Activated CD8-positive, alpha-beta T cell treated with anti-CD3 and anti-CD28 coated beads, Interleukin-2, amount 10 ng/mL, durations not matched to agents 7 days and 5 days (primary cell): ENCODE measurements at places on chromosomes 2 and 18. TPM values are rescaled to one million over a fixed set of nuclear protein-coding genes. Genes with fewer than 3 reads are reported as not detected.

GRCh38 chr2:30165617-30166016 lies 18.8 kb downstream of the YPEL5 start:
- DNase-seq = no peak

The DYNAP gene
- total RNA-seq = not detected

DNA sequence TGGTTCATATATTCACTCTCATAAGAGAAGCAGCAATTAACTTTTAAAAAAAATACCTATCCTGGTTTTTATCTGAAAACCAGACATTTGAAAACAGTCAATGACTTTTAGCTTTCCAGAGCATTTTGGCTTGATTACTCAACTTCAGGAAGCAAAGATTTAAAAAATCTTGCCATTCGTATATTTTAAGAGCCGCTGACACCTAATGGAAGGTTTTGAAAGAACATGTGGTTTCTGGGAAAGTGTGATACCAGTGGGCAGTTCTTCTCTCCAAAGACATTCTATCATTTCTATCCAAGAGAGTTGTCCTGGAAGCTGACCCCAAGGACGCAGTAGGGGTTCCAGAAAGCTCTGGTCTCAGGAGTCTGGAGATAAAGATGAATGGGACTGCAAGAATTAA lies 234.7 kb downstream of the TTC32 start:
- no peak for DNase-seq

The NPPC gene
- total RNA-seq = 1.4 TPM

The GMCL1 gene
- 31.6 TPM for total RNA-seq

DNA sequence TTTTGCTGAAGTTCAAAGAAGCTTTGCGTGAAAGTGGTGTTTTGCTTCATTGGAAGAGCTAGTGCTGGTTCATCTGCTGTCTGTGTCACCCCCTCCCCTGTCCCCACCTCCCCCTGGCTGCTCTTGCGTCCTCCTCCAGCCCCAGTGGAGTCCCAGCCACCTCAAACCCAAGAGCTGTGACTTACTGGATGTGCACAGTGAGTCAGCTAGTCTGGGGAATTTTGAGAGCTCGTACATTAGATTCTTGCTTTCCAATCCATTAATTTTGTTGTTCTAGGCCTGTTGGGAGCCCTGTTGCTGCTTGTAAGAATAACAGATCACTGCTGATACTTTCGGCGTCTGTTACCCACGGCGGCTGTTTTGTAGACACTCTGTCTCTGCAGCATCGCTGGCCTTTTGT lies 412.1 kb downstream of the TSN start:
- no peak for DNase-seq

- no peak for DNase-seq
Observed at GRCh38 chr2:231411237-231411636, 15.7 kb downstream of the B3GNT7 start.

GRCh38 chr2:173578404-173579107 lies 223.9 kb downstream of the CDCA7 start:
- no peak for DNase-seq

- DNase-seq = no peak
Observed at GRCh38 chr18:55248495-55248894, 289.2 kb upstream of the CCDC68 start.

GRCh38 chr2:169511818-169512217 lies 2.3 kb downstream of the KLHL41 start:
- DNase-seq = no peak

- DNase-seq = peak; percentile 55
Observed at GRCh38 chr18:77207540-77207939, 42.1 kb upstream of the GALR1 start.

The RGPD3 gene
- 0.31 TPM for total RNA-seq

The C1GALT1C1L gene
- not detected for total RNA-seq

DNA sequence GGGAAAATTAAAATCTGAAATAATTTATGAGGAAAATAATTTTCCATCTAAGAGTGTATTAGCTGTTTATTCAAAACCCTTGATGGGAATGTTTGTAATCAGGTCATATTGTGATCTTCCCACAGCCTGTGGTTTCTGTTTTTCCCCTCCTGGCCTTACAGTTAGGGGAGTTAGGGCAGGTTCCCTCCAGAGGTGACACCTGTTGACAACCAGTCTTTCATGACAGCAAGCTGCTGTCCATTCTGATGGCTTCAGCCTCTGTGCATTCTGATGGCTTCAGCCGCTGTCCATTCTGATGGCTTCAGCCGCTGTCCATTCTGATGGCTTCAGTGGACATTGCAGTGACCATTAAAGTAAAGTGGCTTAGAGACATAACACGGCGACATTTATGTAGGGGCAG lies 328.2 kb downstream of the GBX2 start:
- no peak for DNase-seq

GRCh38 chr2:74544634-74545033 lies 9.1 kb downstream of the LOXL3 start:
- peak; percentile 38 for DNase-seq

The UBXN2A gene
- total RNA-seq = 13.0 TPM

- DNase-seq = no peak
Observed at GRCh38 chr2:162116352-162116751, 35.7 kb downstream of the GCG start.

The SLC9A2 gene
- not detected for total RNA-seq

- DNase-seq = peak; percentile 52
Observed at GRCh38 chr18:49055754-49056172, 105.0 kb upstream of the SMAD7 start.

- DNase-seq = peak; percentile 89
Observed at GRCh38 chr2:195657634-195658540, 861 bp downstream of the SLC39A10 start.

The SNED1 gene
- 3.4 TPM for total RNA-seq

- DNase-seq = no peak
Observed at GRCh38 chr18:47265197-47265596, 13.7 kb upstream of the SKOR2 start.

- peak; percentile 89 for DNase-seq
Observed at GRCh38 chr2:46351750-46352138, 54.5 kb downstream of the EPAS1 start.

The HOXD13 gene
- total RNA-seq = not detected

The GPR35 gene
- total RNA-seq = 21.6 TPM

The PROC gene
- not detected for total RNA-seq

GRCh38 chr18:10050956-10051355 lies 137.1 kb downstream of the VAPA start:
- no peak for DNase-seq

DNA sequence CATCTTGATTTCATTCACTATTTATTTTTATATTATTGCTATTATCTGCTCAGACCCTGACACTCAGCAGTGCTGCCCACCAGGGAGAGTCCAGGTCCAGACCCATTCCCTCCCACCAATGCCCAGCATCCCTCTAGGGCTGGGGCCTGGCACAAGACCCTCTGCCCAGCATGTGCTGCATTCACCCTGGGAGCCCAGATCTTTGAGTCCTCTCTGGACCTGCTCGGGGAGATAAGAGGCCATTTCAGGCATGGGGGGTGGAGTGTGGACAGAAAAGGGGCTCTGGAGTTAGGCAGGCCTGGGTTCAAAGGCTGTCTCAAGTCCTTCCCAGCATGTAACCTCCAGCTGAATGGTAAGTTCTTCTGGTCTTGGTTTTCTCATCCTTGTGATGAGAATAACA lies 209.6 kb downstream of the CYP26B1 start:
- DNase-seq = peak; percentile 3

GRCh38 chr2:26786207-26787028 lies 562 bp downstream of the CENPA start:
- peak; percentile 43 for DNase-seq
